ENCODE measurements at places on chromosomes 2 and 18.
A peak's percentile ranks its signal among the peaks of the same experiment; 100 is the strongest.

DNA sequence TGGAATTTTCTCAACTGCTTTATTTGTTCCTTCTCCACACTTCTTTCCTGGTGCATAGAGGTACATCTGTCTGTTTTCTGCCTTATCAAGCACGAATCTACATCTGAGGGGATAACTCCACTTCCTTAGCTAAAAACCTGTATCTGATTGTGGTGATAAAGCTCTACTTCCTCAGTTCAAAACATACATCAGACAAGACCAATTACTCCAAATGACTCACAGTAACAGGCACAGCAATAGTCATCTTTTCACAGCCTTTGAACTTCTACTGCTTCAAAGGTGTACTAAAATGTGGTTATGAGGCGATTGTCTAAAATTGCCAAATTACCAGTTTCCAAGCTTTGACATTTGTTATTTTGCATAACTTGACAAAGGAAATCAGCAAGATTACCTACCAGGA lies 803.6 kb upstream of the ZEB2 start:
- no peak for DNase-seq

DNA sequence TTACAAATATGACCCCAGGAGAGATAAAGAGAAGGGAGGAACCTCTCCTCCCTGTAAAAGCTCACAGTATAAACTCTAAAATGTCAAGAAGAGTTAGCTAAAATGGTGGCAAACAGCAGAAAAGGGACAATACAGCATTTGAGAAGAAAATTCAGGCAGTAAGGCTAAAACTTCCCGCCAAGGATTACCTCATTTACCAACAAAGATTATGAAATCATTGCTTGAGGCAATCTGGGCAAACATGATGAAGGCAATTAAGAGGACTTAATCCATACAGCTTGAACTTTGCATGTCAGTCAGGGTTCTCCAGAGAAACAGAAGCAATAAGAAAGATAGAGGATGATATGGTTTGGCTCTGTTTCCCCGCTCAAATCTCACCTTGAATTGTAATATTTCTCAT lies 81.4 kb downstream of the CMPK2 start:
- DNase-seq, result no peak

GRCh38 chr2:26270373-26270772 lies 25.6 kb downstream of the HADHB start:
- no peak for DNase-seq

DNA sequence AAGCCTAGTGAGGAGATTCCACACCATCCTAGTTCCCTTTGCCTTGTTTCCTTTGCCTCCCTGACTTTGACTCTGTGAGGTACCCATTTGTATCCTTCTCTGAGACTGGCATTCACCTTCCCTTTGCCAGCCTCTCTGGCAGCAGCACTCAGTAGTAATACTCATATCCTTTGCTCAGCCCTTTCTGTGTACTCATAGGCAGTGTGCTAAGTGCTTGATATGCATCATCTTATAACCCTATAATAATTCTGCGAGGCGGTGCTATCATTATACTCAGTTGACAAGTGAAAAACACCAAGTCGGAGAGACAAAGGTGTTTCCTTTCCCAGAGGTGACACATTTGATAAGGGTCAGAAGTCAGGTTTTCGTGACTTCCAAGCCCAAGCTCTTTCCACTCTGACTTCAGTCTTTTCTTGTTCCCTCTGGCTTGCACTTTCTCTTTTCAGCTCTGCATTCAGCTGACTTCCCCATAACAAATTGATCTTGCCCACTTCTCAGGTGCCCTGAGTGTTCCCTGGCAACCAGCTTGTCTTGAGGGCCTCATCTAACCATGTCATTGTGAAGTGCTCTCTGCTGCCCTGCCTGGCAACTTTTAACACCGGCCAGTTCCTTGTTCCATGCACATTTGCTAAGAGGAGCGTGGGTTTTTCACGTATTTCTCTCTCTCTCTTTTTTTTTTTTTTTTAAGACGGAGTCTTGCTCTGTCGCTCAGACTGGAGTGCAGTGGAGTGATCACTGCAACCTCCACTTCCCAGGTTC lies 94.5 kb upstream of the UPP2 start:
- no peak for DNase-seq

- no peak for DNase-seq
These were observed 62.6 kb downstream of the EMX1 start for GRCh38 chr2:72979896-72980295.

- DNase-seq, result no peak
These were observed 109.0 kb upstream of the SLC35G4 start for GRCh38 chr18:11500153-11501122.

DNA sequence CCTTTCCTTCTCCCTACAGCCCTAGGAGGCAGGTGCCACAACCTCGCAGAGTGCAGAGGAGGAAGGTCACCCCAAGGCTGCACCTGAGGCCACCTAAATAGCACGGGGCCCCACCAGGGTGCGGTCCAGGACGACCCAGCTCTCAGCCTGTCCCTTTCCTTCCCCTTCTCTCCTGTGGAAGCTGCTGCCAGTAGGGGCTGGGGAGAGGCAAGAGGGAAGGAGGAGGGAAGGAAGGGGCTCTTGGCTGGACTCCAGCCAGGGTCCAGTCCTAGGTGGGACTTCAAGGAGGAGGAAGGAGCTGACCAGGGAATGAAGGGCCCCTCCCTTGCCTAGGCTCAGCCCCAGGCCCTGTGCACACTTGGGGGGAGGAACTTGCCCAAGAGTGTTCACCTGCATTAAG lies 11.1 kb downstream of the CRACDL start:
- DNase-seq, result no peak

GRCh38 chr2:121450301-121450700 lies 80.4 kb upstream of the RNU4ATAC start:
- DNase-seq, result no peak

DNA sequence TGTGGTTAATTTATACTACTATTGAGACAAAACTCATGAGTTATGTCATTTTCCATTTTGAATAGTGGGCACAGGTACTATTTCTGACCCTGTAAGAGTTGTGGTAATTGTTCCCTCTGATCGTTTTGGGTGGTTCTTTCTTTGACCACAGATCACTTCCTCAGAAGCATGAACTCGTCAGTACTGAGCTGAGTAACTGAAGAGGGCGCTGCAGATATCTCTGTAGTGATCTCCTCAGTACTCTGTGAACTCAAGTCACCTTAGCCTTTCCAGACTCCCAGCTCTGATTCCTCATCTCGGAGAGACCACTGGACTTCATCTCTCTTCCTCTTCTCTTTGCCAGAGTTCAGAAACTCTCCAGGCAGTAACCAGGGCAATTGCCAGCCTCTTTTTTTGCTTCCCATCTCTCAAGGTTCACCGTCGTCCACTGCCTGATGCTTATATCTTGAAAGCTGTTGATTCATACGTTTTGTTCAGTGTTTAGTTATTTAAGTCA lies 9.4 kb upstream of the IL1RL1 start:
- DNase-seq, result no peak

GRCh38 chr2:47026748-47027534 lies 111.3 kb upstream of the MCFD2 start:
- DNase-seq, result no peak

DNA sequence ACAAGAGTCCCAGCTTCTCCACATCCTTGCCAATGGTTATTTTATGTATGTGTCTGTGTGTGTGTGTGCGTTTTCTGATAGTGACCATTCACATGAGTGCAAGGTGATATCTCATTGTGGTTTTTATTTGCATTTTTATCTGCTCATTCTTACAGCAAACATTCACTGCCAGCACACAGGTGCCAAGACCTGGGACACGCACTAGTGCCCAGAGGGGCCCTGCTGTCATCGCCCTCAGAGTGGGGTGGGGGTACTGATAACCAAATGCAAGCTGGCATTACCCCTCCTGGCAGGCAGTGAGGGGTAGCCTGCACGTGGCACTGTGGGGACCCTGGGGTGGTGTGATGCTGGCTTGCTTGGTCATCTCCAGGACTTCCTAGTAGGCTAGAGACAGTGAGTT lies 285.4 kb downstream of the LPIN1 start:
- no peak for DNase-seq

DNA sequence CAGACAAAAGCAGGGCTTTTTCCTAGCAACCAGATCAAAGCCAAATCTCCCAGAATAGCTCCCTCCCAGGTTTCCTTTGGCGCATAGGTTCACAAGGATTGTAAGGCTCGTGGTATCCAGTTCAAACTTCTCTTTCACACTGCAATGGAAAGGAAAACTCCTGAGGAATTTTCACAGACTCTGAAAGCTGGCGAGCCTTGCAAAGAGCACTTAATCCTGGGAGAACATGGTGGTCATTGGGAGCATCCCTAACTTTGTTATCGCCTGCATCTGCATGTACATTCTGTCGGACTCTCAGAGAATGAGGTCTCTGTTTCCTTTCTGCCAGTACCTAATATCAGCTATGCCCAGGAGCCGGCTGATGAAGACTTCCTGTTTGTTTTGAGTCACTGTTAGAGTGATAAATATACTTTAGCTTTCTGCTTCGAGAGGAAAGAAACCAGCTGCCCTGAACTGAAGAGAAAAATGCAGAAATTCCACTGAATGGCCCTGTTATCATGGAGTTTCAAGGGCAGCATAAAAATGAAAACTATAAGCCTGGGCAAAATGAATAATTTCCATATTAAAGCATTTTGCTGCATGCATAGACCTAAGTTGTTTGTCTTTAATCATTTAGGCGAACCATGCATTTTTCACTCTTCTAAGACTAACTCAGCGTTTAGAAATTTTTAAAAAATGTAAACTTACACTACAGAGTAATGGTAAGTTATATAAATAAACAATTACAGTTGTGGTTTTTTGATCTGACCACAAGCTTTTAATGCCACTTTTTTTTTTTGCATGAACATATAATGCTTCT lies 76.4 kb upstream of the ZEB2 start:
- DNase-seq, result no peak

- DNase-seq, result no peak
These were observed 129.3 kb upstream of the EPAS1 start for GRCh38 chr2:46167924-46168323.

GRCh38 chr2:54207666-54208195 lies 48.3 kb downstream of the TSPYL6 start:
- DNase-seq, result no peak

DNA sequence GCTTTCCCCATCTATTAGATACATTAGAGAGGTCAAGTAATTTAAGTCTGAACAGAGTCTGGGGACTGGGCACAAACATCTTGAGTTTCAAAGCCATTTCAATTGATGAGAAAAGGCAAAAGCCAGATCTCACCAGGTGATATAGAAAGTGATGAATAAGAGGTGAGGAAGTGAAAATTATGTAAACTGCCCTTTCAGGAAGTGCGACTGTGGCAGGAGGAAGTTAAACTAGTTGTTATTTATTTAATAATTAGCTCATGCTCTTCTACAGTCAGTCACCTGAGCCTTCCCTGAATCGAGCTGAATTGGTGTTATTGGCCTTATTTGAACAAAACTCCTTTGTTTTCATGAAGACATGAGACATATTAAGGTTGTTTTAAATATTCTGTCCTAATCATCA lies 115.1 kb downstream of the CDH20 start:
- DNase-seq, result no peak

GRCh38 chr2:63465633-63466032 lies 122.6 kb downstream of the WDPCP start:
- no peak for DNase-seq

- no peak for DNase-seq
These were observed 109.4 kb downstream of the EPB41L3 start for GRCh38 chr18:5434425-5434824.

- DNase-seq, result no peak
These were observed 167.6 kb upstream of the TNP1 start for GRCh38 chr2:217027414-217027813.

- DNase-seq, result peak; percentile 10
These were observed 650 bp downstream of the CCBE1 start for GRCh38 chr18:59696311-59697235.

GRCh38 chr2:120376101-120376500 lies 30.2 kb downstream of the INHBB start:
- no peak for DNase-seq
